ENCODE measurements at places on chromosomes 2 and 18.

- DNase-seq = no peak
These were observed 99.7 kb downstream of the RBM43 start for GRCh38 chr2:151161821-151162551.

- DNase-seq = no peak
These were observed 78.5 kb upstream of the RPL31 start for GRCh38 chr2:100923461-100924060.

DNA sequence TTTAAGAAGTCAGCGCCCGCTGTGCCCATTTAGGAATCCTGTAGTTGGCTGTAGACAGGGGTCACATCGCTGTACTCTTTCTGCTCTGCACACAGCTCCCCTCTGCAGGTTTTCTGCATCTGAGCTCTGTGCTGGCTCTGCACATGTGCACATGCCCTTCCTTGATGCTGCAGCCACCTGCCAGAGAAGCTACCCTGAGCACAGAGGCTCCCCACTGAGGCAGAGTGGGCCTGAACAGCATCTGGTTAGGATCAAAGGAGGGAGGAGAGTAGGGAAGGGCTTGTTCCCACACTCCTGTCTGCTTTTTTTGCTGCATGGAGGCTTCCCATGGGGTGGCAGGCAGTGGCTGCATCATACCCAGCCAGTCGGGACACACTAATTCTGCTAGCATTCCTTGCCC lies 238.9 kb downstream of the FHOD3 start:
- DNase-seq = no peak

GRCh38 chr2:172058660-172059059 lies 26.6 kb upstream of the DLX1 start:
- DNase-seq = no peak

Data from right kidney (tissue), 9 donors.